ENCODE measurements at places on chromosomes 5 and 9.

GRCh38 chr5:57844410-57844809 lies 361.8 kb upstream of the ACTBL2 start:
- DNase-seq: no peak

DNA sequence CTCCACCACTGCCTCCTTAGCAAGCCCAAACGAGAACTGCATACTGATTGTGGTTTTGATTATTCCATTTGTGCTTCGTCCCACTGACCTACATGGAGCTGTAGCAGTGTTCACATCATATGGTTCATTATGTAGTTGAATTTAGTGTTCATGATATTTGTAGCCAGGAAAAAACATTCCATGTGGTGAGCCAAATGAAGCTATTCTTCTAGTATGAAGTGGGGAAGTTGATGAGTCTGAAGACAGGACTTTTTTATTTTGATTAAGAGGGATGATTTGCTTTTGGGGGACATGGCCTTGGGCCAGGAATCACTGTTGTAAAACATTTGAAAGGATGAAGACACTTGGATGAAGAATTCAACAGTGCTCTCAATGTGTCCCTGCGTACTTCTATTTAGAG lies 192.9 kb upstream of the SLC27A6 start:
- DNase-seq: no peak

- no peak for DNase-seq
These were observed 49.0 kb upstream of the DHFR start for GRCh38 chr5:80703747-80704146.

DNA sequence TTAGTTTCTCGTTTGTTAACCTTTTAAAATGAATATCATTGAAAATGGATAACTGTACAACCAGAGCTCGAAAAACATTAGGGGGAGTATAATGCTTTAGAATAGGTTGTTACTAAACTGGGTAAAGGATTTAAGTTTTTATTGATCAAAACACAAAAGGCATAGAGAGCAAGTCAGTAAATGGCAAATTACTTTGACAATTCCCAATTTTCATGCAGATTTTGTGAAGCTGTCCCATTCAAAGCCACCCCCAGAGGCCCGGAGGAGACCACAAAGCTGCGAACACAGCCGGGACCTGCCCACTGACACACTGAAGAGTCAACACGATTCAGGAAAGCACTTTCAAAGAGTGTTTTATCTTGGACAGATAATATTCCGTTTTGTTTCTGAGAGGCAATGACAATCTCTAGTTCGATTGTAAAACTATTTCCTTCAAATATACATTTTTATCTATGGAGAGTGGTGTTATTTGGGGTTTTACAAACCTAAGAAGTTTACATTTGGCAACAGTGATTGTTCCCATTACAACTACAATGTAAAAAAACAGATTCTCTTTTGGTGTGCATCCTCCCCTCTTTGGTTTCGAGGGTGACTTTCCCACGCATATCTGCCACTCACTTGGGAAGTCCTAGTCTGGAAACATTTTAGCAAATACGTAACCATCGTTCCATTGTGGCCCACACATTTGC lies 182.6 kb upstream of the TBCA start:
- DNase-seq: no peak

- no peak for DNase-seq
These were observed 73.8 kb upstream of the SLIT3 start for GRCh38 chr5:169374761-169375160.
